Esophagus squamous epithelium (tissue), 5 donors: ENCODE measurements at places on chromosomes 2 and 18.

DNA sequence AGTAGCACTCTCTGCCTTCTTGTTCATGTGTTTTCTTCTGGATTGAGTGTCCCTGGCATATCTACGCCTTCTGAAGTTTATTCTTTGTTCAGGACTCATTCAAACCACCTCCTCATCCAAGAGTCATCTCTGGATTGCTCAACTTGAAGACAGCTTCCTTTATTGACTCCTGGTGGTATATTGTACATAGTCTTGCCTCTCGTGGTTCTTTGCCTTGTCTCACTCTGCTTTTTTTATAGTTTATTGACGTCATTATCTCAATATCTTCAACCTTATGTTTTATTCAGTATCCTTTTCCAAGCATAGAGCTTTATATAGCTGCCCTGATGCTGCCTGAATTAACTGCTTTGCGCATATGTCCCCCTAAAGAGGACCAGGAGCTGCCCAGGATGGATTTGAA, 161.7 kb downstream of the INSIG2 start:
- DNase-seq: no peak

DNA sequence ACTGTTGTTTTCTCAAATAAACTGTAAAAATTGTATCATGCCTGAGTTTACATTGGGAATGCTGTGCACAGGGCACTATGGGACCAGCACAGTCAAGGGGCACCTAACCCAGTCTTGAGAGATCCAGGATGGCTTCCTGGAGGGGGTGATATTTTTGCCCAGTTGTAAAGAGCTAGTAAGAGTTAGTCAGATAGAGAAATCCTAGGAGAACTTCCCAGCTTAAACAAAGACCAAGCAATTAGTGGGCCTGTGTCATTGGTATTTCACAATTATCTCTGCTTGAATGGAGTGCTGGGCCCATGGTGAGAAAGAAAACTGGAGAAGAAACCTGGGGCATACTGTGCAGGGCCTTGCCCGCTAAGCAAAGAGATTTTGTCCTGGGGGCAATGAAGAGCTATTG, 12.2 kb downstream of the XDH start:
- no peak for DNase-seq

- no peak for DNase-seq
Observed at GRCh38 chr18:58552057-58552461, 76.8 kb downstream of the ALPK2 start.

GRCh38 chr18:419541-420175, 80.8 kb downstream of the COLEC12 start:
- no peak for DNase-seq

- DNase-seq: no peak
Observed at GRCh38 chr2:153864022-153864421, 7.7 kb upstream of the GALNT13 start.

GRCh38 chr2:184834699-184835397, 236.5 kb downstream of the ZNF804A start:
- DNase-seq: no peak

GRCh38 chr2:136342138-136342537, 224.2 kb upstream of the CXCR4 start:
- no peak for DNase-seq

- DNase-seq: no peak
Observed at GRCh38 chr18:77033575-77033974, 99.0 kb downstream of the MBP start.

DNA sequence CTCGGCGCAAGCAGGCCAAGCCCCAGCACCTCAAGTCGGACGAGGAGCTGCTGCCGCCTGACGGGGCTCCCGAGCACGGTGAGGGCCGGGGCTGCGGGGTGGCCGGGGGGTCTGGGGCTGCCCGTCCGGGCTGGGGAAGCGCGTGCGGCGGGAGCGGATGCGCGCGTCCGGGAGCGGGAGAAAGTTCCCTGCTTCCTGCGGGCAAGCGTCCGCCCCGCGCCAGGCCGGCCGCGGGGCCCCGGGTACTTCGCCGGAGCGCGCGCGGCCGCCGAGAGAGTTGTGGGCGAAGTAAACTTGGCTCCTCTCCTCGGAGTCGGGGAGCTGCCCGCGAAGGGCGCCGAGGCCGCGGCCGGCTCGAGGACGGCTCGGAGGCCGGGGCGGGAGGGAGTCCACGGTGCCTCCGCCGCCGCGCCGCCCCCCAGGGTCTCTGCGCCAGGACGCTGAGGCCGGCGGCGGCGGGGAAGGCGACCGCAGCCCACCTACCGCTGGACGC, 707 bp downstream of the SALL3 start:
- no peak for DNase-seq

- DNase-seq: no peak
Observed at GRCh38 chr18:580154-580553, at the start of gene CETN1. CETN1 (plus strand) TSS chr18:580380; CDS start chr18:580409, 29 bp downstream.

DNA sequence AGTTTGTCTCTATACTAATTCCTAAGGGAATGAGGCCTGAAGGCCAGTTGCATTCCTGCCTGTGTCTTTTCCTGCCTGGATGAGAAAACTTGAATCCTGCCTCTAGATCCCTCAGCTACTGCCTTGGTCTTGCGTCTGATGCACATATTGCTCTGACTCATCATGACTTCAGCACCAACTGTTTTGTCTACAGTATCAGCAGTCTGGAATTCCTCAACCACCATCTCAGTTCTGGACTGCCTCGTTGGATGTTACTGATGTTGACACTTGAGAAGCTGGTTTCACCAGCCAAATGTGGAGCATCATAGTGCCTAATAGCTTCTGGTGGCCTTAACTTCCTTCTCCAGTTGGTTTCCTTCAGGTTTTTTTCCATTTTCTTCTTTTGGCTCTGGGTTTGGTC, 211.0 kb downstream of the CTNNA2 start:
- DNase-seq: no peak
